ENCODE measurements at places on chromosomes 12 and 14.

GRCh38 chr12:118880720-118881493 lies 100.4 kb upstream of the SRRM4 start:
- no peak for DNase-seq

DNA sequence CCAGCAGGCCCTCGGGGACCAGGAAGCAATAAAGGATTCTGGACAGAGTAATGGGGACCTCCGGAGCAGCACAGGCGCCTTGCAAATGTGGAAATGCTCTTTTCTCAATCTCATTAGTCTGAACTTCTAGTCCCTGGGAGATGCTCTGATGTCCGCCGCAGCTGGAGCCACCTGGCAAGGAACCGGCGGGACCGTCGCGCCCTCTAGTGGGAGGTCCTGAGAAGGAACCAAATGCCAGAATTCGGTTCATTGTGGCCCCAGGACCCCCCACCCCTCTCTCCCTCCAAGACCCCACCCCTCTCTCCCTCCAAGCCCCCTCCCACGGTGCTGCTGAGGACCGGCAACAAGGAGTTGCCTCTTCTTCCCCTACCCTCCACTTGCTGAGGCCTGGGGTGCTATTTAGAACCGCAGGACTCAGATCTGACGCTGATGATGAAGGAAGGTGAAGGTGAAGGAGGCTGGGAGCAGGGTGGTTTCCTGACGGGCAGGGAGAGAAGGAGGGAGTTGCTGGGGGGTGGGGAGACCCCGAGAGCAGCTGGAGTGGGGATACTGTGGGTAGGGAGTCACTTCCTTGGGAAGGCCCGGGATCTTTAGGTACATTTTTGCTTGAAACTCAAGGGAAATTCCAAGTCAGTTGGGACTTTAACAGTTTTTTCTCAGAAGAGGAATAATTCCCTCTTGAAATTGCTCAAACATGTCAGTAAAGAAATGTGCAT lies 42.5 kb downstream of the SMIM41 start:
- peak; percentile 83 for DNase-seq

GRCh38 chr12:94841177-94841576 lies 162.3 kb downstream of the NDUFA12 start:
- DNase-seq = peak; percentile 69

DNA sequence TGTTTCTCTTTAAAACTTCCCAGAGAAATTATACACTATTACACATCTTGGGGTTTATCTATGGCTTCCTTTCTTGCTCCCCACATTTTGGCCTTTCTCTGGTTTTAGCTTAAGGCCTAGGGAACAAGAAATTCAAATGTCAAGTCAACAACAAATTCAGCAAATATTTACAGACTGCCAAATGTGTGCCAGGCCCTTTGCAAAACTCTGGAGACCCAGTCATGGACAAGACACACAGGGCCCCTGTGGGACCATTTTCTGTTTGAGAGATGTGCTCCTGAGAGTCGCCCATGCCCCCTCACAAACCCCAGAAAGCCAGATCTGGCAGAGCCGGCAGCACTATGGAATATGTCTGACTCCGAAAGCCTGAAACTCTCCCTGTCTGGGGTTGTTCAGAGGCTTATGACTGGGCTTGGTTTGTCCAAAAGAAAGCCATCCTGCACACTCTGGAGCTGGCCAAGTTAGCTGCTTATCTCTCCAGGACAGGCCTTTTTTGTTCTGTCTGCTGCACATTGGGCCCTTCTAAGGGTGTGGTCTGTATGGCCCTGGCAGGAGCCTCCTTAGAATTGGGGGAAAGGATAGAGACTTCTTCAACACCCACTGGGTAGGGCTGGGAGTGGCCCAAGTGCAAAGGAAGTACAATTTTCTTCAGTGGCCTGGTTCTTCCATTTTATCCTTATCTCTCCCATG lies 1.1 kb upstream of the KRT3 start:
- DNase-seq = no peak

DNA sequence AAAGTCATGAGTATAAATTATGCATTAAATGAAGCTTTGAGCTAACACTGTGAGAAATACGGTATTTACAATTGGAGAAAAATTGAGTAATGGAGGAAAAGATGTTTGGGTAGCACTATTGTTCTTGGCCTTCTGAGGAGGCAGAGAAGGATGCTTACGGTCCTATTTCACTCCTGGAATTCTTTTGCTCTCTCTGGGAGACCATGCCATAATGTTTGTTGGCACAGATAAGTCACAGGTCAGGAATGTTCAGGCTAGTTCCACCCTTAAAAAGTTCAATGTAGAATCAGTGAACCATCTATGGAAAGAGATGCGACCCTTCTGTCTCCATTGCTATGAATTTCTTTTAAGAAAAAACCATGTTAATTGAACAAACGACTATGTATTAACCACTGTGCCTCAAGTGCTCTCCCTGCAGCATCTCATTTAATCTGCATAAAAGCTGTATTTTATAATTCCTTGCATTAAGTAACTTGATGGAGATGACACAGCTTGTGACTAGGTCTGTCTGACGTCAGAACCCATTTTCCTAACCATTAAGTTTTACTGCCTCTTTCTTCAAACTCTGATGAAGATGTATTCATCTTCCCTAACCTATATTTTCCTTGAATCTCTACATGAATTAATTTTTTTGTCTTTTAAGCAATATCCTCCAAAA lies 9.5 kb downstream of the BATF start:
- DNase-seq = no peak

DNA sequence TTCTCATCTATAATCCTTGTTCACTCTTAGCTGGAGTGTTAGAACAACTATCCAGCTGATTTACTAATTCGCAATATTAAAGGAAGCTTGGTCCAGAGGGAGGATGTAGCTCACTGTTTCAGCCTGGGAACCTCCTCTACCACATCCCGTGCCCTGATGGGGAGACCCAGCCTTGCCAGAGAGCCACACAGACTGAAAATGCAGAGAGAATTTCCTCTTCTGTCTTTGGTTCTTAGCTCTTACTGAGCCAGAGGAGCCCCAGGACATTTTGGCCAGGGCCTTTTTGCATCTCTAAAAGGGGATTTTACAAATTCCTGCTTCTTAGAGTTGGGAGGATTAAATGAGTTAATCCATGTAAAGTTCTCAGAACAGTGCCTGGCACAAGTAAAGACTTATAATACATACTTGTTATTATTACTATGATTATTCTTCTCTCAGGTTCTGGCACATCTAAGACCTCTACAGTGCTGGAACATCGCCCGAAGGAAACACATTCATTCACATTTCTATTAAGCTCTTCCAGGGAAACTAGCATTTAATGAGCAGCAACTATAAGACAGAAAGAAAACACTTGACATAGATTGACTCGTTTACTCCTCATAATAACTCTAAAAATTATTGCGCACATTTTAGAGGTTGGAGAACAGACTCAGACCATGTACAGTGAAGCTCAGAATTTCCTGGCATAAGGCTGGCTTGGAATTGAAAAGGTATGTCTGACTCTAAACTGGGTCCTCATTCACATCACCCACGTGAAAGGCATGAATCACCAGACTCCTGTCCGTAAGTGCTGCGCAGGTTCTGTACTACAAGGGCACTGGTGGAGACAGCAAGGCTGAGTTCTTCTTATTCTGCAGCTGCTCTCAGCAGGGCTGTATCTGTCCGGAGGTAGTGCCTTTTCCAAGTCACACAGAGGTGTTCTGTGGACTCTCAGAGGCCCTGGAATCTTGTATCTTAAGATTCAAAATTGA lies 27.8 kb upstream of the AEBP2 start:
- no peak for DNase-seq

DNA sequence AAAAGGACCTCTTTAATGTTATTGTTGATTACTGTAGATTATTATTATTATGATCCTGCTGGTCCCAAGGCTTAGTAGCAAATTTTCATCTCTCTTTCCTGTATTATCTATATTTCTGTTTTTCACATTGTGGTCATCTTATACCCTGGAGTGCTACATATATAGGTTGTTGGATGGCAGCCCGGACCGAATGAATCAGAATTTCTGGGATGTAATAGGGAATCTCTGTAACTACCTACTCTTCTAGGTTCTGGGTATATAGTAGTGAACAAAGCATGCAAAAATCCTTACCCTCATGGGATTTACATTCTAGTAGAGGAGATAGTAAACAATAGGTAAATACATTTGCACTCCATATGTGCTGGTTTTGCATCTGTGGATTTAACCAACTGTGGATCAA lies 31.4 kb downstream of the NUBPL start:
- no peak for DNase-seq

GRCh38 chr12:107167756-107168155 lies 74.4 kb upstream of the CRY1 start:
- no peak for DNase-seq

GRCh38 chr12:72053604-72054003 lies 115.0 kb downstream of the TPH2 start:
- no peak for DNase-seq

DNA sequence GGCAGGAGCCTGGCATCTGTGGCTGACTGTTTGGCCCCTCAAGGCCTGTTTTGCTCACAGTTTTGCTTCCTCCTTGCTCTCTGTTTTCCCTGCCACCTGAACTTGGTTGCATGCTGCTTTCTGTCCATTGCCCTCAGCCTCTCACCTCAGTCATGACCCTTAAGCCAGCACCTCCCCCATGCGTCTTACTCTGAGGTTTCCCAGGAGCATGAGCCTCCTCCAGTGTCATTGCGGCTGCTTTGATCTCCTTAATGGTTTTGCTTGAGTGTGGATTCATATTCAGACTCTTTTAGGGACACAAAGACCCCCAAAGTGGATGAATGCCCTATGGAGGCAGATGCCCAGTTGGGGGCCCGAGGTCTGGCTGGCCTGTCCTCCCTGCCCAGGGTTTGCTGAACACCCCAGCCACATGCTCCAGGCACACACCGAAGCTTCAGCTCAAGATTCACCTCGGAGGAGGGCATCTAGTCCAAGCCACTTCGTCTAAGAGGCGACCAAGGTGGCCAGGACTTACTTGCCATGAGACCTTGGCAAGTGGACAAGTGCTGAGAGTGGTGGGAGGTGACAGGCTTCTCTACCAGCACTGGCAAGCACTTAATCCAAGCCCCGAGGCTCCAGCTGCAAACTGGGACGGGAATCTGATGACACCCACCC lies 95.4 kb upstream of the DIO3 start:
- no peak for DNase-seq

- DNase-seq = no peak
Measured at GRCh38 chr12:124877423-124877822, 13.8 kb upstream of the SCARB1 start.

DNA sequence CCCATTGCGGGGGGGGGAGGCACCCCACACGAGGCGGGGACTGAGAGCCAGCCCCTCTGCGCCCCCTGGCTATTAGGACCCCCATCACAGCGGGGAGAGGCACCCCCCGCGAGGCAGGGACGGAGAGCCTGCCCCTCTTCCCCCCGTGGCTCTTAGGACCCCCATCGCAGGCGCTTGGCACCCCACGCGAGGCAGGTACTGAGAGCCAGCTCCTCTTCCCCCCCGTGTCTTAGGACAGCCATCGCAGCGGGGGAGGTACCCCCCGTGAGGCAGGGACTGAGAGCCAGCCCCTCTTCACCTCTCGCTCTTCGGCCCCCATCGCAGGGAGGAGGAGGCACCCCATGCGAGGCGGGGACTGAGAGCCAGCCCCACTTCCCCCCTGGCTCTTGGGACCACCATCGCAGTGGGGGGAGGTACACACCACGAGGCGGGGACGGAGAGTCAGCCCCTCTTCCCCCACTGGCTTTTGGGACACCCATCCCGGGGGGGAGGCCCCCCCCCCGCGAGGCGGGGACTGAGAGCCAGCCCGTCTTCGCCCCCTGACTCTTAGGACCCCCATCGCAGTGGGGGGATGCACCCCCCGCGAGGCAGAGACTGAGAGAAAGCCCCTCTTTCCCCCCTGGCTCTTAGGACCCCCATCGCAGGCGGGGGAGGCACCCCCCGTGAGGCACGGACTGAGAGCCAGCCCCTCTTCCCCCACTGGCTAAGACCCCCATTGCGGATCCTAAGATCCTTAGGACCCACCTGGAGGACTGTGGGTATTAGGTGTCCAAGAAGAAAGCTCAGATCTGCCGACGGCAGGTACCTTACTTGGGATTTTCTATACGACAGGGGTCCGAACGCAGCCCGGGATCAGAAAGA lies 198.6 kb upstream of the PZP start:
- DNase-seq = no peak

- no peak for DNase-seq
Measured at GRCh38 chr12:15038137-15038536, 65.3 kb downstream of the PDE6H start.

DNA sequence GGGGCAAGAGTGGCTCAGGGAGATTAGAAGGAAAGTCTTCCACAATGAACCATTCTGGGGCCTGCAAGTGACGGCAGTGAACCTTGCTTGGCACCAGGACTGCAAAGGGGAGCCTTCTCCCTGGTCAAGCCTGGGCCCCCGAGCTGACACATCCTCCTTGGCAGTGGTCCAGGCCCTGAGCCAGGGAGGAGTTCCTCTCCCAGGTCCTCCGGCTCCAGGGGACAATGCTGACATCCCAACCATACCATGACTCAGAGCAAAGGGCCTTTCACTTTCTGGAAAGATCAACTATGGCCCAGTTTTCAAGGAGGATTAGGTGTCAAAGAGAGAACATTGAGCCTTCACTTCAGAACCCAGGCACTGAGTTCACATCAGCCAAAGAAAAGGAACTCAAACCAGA lies 756.5 kb upstream of the TBX3 start:
- no peak for DNase-seq

DNA sequence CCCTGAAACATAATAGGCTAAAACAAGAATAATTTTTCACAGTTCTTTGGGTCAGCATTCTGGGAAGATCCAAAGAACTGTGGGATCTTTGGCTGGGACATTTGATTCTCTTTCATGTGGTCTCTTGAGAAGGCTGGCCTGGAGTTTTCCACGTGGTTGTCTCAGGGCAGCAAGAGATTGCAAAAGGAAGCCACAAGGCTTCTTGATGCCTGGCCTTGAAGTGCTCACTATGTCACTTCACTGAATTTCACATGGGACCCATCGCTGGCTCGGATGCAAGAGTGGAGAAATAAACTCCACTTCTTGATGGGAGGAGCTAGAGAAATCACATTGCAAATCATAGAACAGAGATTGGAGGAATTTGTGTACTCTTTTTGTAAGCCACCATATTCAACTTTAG lies 343.4 kb downstream of the MED13L start:
- no peak for DNase-seq

DNA sequence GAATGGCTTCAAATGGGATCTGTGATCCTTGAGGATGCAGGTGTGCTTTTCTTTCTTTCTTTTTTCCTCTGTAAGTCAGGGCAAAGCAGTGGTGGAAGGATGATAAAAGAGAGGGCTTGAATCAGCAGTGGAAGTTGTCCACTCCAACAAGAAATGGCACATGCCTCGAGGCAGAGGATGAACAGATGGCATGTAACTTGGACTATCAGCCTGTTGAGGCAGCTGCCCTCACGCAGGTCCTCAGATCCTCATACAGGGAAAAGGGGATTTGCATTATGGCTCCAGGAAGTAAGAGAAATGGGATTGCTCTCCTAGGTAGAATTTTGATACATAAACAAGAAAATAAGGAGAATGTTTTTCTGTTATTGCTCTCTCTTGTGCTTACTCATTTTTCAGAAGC lies 368.0 kb downstream of the FUT8 start:
- no peak for DNase-seq

Measured in right lung (tissue), 10 donors.